ENCODE measurements at places on chromosomes 5 and 9.

- no peak for DNase-seq
These were observed 145.9 kb downstream of the GABRB2 start for GRCh38 chr5:161400583-161400982.

- DNase-seq, result no peak
These were observed 33.4 kb upstream of the TRIO start for GRCh38 chr5:14109771-14110170.

DNA sequence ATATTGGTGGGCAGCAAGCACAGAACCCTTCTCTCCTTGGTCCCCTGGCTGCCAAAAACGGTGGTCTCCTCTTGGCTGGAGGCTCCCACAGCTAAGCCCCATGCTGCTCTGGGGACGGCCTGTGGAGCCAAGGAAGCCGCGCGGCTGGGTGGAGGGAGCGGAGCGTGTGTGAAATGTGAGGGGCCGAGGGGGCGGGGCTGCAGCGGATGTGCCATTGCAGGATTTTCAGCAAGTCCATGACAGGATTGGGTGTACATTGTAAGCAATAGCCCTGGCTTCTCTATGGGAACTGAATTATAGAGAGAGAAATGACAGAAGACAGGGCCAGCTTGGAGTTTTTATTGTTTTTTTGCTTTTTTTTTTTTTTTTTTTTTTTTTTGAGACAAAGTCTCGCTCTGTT, 336.5 kb downstream of the DIRAS2 start:
- no peak for DNase-seq

- no peak for DNase-seq
These were observed 202.3 kb downstream of the GABRB2 start for GRCh38 chr5:161344234-161344633.

DNA sequence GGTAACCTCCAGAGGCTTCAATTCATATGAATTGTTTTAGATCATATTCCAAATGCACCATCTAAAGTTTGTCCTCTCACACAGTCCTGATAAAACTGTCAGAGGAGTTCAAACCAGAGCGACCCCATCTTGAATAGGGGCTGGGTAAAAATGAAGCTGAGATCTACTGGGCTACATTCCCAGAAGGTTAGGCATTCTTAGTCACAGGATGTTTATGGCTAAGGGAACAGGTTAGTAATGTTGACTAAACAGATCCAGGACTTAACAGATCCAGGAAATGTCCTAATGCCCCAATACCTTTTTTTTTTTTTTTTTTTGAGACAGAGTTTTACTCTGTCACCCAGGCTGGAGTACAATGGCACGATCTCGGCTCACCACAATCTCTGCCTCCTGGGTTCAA, 192.6 kb upstream of the PRDM9 start:
- no peak for DNase-seq

DNA sequence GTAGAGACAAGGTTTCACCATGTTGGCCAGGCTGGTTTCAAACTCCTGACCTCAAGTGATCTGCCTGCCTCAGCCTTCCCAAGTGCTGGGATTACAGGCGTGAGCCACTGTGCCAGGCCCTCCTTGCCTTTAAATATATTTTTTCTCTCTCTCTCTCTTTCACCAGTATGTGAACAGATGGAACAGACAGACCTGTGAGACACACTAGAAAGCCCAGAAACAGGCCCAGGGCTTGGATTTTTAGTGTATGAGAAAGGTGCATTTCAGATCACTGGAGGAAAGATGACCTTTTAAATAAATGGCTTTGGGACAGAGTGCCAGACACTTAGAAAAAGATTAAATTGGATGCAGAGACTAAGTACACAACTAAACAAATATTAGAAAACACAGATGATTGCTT, 3.1 kb downstream of the RASGEF1C start:
- no peak for DNase-seq

GRCh38 chr9:127393645-127394044, 3.3 kb upstream of the SLC2A8 start:
- no peak for DNase-seq

DNA sequence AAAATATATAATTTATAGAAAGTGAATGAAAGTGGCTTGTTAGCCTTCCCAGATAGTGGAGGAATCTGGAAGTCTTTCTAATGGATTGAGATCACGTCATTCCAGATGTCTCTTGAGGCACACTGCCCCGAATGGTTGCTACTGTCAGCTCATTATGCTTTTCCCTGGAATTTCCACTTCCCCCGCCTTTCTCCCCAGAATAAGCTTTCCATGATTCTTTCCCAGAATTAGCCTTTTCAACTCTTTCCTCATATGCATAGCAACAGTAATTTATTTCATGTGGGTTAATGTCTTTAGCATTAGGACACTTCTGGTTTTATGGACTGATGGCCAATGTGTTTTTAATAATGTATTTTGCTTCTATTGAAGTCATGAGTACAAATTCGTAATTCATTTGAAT, 81.5 kb downstream of the PALM2AKAP2 start:
- DNase-seq, result no peak
